Renal cortical epithelial cell (primary cell): ENCODE measurements at places on chromosomes 12 and 14.

DNA sequence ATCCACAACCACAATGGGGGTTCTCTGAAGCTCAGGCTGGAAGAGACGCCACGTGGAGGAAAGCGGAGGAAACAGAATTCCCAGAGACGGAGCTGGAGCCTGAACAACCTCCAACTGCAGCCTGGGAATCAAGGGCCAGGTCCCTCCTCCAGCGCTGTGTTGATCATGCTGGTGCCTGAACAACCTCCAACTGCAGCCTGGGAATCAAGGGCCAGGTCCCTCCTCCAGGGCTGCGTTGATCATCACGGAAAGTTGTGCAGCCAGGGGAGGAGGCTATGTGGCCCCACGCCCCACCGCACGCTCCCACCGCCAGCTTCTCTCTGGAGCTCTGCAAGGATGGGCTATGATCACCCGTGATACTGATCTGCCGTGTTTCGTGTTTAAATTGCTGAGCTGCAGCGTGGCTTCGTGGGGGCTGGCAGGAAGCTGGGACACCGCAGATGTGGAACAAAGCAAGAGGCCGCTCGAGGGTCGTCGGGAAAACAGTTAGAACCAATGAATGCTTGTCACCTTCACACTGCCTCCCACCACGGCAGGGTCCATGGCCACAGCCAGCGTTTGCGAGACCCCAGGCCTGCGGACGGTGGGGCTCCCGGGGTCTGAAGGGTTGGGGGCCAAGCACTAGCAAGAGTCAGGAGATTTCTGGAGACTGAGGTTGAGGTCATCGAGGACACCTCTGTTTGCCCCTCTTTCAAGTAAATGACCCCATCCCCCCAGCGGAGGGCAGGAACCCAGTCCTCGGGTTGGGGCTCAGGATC is 51.8 kb upstream of the FBRSL1 start:
- no peak for DNase-seq

- peak; percentile 49 for DNase-seq
Observed at GRCh38 chr14:54709444-54709843, 142.5 kb downstream of the SAMD4A start.

GRCh38 chr14:89186856-89187376 is 230.1 kb downstream of the FOXN3 start:
- no peak for DNase-seq

DNA sequence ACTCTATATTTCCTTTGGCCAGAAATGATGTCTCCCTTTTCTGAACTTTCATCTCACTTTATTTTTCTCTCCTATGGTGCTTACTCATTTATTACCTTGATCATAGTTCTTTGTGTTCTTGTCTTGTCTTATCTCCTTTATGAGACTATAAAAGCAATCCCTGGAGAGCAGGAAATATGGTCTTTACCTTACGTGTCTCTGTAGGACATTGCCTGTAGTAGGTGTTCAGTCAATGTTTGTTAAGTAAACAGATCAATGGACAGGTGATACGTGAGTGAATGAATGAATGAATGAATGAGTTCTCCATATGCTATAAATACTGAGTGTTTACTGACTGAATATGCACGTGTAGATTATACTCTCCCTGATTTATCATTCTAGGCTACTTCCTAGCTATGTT is 193.7 kb upstream of the HMGA2 start:
- DNase-seq: no peak

DNA sequence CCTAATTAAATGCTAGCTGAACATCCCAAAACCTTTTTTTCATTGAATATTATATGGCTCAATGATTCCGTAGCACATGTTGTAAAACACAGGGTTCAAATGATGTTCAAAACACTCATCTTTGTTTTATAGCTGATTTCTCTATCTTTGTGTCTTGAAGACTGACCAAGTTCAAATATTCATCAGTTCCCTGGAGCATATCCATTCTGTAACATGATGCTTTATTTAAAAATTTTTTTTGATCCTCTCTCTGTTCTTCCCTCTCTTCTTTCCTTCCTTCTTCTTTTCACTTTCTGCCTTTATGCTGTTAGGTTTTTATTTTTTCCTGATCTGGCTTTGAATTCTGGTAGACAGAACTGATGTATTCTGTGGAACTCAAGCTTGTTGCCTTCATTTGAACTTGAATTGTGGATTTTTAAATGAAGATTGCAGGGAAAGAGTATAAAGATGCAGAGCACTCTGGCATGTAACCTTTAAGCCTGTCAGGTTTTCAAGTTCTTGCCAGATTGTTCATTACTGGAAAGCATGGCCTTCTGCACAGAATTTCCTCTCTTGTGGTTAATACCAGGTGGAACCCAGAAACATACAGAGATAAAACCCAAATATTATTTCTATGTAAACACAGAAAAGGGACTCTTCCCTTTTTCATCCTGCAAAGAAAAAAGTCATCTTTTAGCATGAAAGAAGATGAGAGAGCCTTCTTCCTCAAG is 39.5 kb downstream of the PROX2 start:
- no peak for DNase-seq

DNA sequence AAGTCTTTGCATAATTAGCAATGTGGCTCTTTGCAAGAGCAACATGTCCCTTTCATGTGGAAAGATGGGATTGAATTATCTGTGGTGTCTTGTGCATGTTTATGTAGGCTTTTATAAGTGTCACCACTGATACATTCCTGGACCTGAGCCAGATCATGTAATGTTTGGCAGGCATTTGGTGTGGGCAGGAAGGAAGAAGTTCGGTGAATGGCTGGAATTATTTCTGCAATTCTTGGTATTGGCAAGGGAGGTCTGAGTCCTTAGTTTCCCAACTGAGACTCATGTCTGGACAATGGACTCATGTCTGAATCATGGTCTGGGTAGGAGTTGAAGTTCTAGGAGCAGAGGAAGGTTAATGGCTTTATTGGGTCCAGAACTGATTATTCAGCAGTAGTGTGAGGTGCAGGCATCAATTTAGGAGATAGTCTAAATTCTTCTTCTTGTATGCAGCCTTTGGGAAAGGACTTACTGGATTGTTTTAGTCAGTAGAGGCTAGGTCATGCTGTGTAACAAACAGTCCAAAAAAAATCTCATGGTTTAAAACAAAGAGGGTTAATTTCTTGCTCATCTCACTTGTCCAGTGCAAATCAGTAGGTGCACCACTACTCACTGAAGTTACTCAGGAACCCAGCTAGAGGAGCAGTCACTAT is 186.5 kb upstream of the LHX5 start:
- DNase-seq: no peak

DNA sequence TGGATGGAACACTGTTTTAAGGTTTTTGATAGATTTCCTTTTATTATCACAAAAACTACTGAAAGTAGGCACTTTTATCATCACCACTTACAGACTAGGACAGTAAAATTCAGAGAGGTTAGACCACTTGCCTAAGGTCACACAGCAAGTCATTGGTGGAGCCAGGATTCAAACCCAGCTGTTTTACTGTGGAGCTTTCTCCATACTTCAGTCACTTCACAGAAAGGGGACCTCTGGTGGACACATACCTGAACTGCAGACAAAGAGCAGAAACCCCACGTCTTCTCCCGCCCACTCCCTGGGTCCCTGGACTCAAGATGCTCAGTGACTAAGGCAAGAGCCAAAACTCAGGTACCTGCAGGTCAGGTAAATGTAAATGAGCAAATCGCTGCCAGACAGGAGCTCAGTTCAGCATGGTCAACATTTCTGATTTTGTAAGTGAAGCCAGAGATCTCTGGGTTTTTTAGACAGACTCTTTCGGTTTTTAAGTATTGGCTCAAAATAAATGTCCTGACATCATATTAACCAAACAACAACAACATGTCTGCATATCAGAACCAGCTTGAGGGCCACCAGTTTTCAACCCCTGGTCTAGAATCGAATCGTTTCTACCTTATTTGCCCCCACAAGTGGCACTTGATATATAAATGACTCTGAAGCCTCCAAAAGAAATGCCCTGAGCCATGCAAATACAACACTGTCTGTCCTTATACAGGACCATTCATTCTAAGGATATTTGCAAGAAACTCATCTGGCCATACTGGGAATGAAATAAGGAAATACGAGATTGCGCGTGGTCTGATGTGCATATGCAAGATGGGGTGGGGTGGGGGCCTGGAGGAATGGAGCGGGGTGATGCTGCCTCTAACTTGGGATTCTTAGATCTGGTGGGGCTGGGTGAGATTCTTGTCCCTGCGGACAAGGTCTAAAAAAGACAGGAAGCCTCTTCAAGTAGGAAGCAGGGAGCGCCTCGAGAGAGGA is 110.9 kb downstream of the KSR2 start:
- peak; percentile 55 for DNase-seq

DNA sequence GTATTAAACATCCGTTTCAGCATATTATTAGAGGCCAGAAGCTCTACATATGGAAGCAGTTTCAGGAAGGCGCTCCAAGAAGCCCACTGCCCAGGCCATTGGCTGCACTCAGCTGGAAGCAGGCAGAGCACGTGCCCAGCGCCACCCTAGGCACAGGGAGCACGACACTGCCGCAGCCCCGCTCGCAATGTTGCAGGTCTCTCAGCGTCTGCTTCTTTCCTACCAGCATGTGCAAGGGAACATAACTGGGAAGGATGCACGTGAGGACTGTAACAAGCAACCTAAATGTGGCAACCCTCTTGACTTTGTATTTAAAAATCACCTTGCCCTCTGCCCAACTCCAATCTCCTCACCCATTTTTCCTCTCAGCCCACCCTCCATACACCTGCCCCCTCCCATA is 3.5 kb downstream of the TMEM132D start:
- DNase-seq: no peak

- peak; percentile 56 for DNase-seq
Observed at GRCh38 chr14:71324767-71325272, 417.6 kb downstream of the PCNX1 start.

DNA sequence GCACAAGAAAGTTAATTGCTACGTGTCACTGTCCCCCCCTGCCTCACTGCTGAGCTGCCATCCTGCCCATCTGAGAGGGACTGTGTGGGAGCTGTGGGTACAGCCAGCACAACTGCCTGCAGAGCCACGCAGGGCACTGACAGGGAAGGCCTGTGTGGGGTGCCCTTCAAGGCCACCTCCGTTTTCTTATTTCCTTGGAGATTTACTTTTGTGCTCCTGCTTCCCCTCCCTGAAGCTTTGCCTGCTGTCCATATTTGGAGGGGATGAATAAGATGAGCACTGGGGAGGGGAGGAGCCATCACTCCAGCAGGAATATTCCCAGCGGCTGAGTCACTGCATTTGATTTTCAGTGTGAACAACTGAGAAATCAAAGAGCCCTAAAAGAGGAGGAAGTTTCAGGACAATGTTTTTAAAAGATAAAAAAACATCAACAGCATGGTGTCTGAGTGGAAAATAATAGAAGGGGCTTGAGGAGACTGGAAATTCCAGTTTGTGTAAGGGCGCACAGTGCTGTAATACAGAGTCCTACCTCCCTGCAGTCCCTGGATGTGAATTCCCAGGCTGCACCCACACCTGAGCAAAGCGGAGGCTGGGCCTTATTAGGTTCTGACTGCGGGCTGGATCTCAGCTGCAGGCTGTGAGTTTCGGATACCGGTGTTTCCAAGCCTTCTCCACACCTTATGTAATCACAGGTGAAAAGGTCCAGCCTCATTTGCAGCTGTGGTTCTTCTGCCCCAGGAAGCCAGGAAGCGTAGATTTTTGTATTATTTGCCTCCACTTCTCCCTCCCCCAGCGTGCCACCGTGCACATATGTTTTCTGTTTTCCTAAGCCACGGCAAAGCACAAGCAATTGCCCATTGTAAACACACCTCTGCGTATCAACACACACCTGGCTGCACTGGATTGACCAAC is 192.6 kb upstream of the BCL2L14 start:
- peak; percentile 86 for DNase-seq

DNA sequence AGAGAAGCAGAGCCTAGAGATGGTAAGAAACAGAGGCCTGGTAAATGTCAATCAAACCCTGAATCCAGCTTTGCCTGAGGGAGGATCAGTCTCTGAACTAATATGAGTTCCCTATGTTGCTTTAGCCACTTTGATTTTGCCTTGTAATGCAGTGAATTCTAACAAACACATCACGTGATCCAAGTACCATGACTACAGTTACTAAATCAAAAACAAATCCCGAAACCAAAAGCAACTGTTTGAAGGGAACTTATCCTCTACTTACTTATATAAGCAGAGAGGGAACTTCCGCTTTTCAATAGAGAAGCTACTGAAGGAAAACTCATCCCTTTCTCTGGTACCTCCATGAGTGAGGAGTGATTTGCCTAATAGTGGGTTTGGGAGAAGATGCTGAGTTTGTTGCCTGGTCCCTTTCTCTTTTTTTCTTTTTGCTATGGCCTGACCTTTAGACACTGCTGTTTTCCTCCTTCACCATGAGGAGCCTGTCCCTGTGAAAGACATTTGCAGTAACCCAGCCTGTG is 7.7 kb upstream of the PPTC7 start:
- peak; percentile 83 for DNase-seq

GRCh38 chr14:75531660-75532317 is 9.5 kb downstream of the BATF start:
- peak; percentile 52 for DNase-seq

DNA sequence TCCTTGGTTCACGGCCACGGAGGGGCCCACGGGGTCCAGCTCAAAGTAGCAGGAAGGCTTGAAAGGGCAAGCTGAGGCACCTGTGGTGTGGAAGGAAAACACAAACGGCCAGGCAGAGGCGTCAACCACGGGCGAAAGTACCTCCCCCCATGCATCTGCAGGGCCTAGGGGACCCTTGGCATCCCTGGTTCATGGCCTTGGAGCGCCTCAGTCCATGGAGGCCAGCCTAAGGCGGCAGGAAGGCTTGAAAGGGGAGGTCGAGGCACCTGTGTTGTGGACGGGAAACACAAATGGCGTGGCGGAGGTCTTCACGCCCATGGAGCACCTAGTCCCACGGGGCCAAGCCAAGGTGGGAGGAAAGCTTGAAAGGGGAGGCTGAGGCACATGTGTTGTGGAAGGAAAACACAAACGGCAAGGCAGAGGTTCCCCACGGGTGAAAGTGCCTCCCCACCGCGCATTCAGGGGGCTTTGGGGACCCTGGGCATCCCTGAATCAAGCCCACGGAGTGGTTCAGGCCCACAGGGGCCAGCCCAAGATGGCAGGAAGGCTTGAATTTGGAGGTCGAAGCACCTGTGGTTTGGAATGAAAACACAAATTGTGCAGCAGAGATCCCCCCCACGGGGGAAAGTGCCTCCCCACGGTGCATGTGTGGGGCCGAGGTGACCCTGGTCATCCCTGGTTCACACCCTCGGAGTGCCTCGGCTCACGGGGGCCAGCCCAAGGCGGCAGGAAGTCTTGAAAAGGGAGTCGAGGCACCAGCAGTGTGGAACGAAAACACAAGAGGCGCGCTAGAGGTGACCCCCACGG is 380.8 kb downstream of the ALG10 start:
- DNase-seq: no peak

DNA sequence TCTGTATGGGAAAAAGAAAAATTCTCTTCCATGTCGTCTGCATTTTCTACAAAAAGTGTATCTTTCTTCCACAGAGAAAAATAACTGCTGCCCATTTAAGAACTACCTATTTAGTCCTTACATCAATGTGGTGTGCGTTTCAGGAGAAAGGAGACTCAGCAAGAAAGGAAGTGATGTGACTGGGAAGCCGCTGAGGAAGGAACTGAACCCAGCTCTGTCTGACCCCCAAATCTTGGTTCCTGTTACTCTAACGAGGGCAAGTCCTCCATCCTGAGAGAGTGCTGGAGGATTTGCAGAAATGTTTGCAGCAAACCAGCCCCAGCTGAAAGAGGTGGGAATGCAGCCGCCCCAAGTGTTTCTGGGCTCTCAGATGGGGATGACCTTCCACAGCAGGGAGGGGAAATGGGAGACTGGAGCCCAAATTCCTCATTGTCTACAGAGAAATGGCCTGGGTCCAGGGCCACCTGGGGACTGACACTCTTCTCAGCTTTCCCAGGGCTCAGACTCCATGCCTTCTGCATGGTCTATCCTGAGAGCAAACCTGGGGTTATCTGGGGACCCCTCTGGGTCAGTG is 6.7 kb upstream of the MLEC start:
- no peak for DNase-seq

- no peak for DNase-seq
Observed at GRCh38 chr12:16520328-16520727, 85.6 kb downstream of the LMO3 start.
